Body of pancreas (tissue), 4 donors: ENCODE measurements at places on chromosomes 4 and X.

GRCh38 chrX:147680251-147680650, 231.5 kb upstream of the FMR1 start:
- DNase-seq: no peak

- no peak for DNase-seq
These were observed 11.0 kb upstream of the TBC1D8B start for GRCh38 chrX:106791495-106791894.

- DNase-seq: peak; percentile 38
These were observed 63.1 kb downstream of the TSC22D3 start for GRCh38 chrX:107712231-107713202.

DNA sequence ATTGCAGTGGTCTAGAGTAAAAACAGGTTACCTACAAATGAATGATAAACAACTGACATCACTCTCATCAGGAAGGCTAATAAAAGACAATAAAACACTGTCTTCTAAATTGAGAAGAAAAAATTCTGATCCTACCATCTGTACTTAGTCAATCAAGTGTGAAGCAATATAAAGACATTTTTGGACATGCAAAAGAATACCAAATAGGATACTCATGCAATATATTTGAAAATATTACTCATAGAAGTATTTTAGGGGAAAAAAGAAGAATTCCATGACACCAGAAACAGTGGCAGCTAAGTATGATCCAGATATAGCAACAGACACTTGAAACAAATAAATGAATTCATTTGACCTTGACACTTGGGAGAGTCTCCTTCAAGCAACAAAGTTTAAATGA, 63.8 kb upstream of the FAM120C start:
- no peak for DNase-seq

DNA sequence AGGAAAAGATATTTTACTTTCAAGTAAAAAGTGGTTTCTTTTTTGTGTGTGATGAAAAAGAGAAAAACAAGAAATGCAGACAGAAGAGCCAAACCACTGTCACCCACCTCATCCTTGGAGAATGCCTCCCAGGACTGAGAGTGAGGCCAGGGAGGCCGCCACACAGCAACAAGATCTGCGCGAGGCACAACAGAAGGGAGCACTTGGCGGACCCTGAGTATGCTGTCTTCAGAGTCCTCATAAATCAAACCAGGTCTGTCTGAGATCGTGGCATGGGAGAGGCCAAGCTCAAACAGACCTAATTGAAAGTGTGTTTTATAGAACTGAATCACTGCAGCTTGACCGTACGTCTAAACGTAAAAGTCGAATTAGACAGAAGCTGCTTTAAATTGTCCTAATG, 134.3 kb upstream of the VCX2 start:
- no peak for DNase-seq

GRCh38 chrX:134186362-134187121, 50.4 kb upstream of the CCDC160 start:
- DNase-seq: no peak

GRCh38 chrX:17590892-17591740, 146.2 kb upstream of the SCML1 start:
- DNase-seq: peak; percentile 58

DNA sequence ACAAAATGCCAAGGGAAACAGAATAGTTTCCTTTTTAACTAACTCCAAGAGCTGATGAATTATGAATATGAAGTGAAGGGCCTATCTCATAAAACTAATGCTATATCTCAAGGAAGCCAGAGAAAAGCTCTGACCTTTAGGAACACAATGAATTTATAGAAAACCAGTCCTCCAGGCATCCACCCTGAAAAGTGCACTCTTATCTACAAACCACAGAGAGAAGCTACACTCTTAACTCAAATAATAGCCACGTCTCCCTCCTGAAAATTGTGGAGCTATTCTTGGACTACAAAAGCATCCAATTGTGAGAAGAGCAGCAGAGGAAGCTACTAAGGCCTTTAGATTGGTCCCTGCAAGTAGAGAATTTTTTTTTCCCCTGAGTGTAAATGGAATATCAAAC, 253.9 kb downstream of the IL15 start:
- no peak for DNase-seq

DNA sequence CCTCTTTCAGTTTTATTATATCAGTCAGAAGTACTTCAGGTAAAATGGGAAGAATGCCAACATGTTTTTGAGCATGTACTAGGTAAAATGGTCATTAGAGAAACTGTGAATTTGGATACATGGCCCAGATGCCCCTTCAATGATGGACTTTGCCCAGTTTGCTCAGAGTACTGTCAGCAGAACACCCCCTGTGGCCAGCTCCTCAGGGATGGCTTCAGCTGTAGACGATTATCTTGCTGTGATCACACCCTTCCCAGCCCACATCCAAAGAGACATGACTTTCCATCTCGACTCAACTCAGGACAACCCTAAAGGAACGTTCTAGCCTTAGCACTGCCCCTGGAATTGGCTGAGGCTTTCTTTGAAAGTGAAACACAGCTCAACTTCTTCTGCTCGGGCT, 439.1 kb downstream of the PACRGL start:
- DNase-seq: no peak

GRCh38 chr4:85475631-85476233, 782 bp downstream of the ARHGAP24 start:
- DNase-seq: peak; percentile 37

GRCh38 chrX:122667667-122668066, 516.4 kb upstream of the GRIA3 start:
- no peak for DNase-seq

DNA sequence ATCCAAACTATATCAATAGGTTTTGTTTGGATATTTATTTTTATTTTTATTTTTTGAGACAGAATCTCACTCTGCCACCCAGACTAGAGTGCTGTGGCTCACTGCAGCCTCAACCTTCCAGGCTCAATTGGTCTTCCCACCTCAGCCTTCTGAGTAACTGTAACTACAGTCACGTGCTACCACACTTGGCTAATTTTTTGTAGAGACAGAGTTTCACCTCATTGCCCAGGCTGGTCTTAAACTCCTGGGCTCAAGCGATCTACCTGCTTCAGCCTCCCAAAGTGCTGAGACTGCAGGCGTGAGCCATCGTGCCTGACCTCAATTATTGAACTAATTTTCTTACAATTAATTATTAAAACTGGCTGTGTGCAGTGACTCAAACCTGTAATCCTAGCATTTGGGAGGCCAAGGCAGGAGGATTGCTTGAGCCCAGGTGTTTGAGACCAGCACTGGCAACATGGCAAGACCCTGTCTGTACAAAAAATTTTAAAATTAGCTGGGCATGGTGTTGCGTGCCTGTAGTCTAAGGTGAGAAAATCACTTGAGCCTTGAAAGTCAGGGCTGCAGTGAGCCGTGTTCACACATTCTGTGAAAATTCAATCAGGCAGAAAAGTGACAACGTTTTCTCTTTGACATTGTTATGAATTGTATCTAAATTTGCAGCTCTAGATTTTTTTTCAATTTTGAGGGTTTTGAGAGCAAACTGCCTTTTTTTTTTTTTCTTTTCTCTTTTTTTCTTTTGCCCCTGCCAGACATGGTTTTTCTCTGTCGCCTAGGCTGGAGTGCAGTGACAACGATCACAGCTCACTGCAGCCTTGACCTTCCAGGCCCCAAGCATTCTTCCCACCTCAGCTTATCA, 66.0 kb downstream of the UBE2K start:
- DNase-seq: no peak

GRCh38 chr4:54723220-54723619, 65.5 kb downstream of the KIT start:
- no peak for DNase-seq

DNA sequence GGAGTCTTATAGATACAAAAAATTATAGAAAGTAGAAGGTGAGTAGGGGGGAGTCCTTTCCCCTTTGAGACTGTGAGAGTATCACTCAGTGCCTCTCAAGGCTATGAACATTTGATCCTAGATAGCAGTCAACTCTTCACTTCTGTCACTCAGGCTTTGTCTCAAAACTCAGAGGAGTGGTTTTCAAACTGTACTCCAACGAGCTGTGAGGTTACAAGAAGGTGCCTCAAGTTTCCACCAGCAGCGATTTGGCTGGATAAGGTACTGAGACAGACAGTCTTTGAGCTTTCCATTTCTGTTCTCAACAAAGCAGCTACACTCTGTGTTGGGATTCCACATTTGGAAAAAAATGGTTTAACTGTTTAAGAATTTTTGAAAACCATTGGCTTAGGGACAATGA, 48.0 kb upstream of the NDST3 start:
- DNase-seq: no peak

GRCh38 chr4:86600007-86600653, 6.0 kb downstream of the PTPN13 start:
- no peak for DNase-seq

DNA sequence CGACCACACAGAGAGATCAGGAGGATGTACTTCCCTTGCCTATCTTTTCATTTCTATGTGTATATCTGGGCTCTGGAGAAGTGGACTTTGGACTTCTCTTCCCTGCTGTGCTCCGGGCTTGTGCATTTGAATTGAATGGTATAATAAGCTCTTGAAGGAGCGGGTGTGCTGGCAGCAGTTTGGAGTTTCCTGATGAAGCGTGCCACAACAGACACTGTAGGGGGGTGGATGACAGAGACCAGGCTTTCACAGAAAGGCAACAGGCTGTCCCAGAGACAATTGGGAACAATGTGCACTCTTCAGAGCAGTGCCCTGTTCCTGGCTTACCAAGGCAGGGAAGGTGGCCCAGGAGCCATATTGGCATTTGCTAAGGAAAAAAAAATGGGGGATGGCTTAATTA, 170.1 kb downstream of the FRMPD4 start:
- no peak for DNase-seq

GRCh38 chr4:8600686-8601085, 8.1 kb downstream of the CPZ start:
- DNase-seq: no peak

DNA sequence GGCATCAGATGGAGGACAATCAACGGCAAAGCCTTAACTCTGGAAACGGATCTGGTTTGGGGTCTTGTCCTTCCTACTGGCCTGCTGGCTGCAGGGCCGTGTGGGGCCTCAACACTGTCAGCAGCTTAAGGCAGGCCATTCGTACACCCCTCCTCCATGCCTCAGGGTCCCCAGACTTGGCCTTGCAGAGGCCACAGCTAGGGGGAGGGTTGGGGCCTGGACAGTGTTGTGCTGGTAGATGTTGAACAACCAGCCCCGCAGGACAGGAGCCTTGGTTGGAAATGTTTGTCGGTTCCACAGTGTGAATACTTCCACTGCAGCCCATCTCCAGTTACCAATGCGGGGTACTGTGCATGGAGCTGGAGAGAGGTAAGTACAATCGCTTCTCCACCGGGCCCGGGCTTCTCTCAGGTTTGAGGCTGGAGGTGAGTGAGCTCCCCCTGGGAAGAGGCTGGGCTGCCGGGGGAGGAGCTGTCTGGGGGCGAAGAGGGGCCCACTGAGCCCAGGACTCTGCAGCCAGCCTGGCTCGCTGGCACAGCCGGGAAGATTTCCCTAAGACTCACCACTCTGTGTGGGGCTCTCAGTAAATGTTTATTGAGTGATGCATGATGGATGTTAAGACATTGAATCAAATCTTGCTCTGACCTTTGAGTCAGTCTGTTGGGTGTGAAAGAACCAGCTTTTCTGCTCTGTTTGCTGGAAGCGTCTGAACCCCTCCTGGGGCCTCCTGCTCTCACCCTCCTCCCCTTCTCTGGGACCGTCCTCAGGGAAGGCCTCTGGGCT, 19.7 kb upstream of the GPR78 start:
- DNase-seq: no peak

DNA sequence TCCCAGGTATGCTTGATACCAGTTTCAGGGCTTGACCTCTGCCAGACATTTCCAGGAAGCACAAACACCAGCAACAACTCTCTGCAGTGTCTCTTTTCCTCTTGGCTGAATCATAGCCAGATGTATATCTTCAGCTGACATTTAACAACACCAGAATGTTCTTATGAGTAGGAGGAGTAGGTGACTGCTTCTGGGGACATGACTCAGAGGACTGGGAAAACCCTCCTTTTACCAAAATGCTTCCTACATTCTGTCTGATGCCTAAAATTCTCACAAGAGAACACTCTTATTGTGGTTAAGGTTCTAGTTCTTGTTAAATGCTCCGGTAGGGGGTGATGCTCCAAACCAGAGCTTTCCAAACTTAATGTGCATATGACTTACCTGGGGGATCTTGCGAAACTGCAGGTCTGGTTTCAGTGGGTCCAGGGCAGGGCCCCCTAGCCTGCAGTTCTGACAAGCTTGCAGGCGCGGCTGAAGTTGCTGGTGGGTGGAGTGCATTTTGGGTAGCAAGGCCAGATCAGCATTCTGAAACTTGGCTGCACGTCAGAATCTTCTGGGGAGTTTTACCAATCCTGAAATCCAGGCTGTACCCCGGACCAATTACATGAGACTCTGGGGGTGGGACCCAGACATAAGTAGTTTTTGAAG, 329.3 kb upstream of the RPS6KA3 start:
- DNase-seq: no peak

GRCh38 chr4:57098941-57099340, 11.2 kb downstream of the IGFBP7 start:
- DNase-seq: no peak

DNA sequence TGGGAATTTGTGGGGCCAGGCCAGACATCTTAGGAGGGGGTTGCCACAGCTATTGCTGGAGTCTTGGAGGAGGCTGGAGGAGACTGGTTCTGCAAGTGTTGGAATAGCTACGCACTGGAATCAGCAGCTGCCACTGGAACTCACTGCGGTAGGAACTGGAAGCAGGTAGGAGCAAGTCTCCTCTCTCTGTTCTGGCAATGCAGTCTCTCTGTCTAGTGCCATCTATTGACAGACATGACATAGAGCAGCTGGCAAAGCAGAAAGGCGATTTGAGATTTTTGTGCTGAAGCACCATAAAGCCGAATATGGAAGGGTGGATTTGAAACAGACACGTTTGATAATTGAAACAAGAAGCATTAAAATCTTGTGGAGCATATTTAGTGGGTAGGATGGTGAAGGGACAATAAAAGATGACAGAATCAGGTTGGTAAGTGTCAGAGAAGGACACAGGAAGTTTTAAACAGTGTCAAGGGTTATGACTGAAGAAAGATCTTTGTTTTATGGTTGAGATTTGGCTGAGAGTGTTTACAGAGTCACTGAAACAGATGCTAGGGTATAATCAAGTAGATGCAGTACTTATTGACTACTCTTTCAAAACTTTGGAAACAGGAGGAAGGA, 23.5 kb upstream of the SYNPO2 start:
- DNase-seq: peak; percentile 71

DNA sequence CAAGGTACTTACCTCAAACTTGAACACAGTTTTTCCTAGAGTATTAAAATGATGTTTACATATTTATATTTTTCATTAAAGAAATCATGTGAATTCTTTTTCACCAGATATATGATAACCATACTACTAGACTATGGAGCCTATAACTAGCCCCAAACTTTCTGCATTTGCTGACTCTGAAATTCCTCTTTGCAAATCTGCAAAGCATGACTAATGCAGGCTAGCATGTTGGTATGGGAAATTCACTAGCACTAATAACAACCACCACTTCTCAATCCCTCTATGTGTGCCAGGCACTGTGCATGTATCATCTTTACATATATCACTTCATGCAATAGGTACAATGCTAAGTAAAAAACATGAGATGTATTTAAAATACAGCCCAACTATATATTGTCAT, 51.1 kb downstream of the SLC10A7 start:
- no peak for DNase-seq
